ENCODE measurements at places on chromosomes 3 and 15. TPM values are rescaled to one million over a fixed set of nuclear protein-coding genes. Genes with fewer than 3 reads are reported as not detected.

GRCh38 chr15:78234515-78235040, at the start of gene ACSBG1:
ACSBG1 (minus strand) TSS chr15:78234565; CDS start chr15:78234501, 64 bp downstream.
- DNase-seq: no peak

DNA sequence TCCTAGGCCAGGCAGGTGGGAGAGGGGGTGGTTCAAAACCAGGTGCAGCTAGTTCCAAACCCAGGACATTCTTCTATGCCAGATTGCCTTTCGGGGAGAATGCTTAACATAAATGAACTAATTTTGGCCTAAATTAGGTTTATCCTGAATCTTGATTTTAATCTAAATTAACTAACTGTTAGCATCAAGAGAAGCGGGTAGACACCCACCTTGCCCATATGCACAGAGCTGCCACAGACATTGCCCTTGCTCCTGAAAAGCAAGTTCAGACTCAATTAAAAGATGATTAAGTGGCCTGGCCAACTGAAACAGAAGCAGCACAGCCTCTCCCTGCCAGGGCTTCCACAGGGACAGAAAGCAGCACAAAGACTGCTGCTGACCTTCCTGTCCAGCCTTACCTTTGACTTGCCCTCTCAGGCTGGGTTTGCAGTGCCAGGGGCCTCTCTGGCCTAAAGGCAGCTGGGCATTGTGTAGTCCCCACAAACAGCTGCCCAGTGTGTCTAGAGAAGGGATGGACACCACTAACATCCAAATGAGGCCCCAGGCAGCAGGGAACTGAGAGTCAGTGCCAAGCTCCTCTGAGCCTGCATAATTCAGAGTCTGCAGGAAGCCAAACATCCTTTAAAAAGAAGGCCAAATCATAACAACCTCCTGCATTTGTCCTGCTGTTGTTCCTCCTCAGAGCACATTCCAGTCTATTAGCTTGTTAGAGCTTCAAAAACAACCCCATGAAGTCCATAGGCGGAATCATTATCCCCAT, 15.4 kb upstream of the OXTR start:
- no peak for DNase-seq

Gene NPAP1
- total RNA-seq: not detected

DNA sequence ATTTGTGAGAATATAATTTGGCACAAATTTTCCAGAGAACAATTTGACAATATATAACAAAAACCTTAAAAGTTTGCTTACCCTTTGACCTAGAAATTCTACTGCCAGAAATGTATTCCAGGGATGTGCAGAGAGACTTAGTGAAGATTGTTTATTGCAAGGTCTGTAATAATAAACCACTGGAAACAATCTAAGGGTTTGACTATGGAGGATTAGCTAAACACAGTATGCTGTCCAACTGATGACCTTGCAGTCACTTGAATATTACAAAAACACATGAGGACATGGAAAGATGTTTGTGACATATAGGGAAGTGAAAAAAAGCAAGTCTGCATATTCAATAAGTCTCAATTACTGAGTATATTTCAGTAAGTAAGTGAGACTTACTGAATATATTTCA, 48.1 kb upstream of the CDV3 start:
- DNase-seq: no peak

GRCh38 chr15:69880571-69881301, 217.0 kb downstream of the TLE3 start:
- DNase-seq: no peak

- no peak for DNase-seq
Measured at GRCh38 chr3:117447419-117447818, 737.8 kb downstream of the TUSC7 start.

Gene SI
- not detected for total RNA-seq

Gene CHRD
- total RNA-seq: 6.5 TPM

DNA sequence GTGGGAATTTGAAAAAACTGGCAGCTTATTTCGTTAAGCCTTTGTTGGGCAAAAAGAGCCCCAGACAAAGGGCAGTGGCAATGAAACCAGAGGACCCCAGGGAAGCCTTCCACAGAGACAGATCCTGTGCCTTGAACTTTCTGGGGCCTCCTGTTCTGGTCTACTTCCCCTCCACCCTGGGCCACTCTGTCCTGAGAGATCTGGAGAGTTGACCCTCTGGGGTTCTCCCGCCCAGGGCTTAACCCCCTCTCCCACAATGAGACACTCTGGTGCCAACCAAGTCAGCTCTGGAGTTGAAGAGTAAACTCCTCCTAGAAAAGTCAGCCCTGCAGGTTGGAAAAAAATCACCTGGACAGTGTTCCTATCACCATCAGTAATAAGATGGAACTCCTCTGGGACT, 20.8 kb downstream of the EHD4 start:
- no peak for DNase-seq

DNA sequence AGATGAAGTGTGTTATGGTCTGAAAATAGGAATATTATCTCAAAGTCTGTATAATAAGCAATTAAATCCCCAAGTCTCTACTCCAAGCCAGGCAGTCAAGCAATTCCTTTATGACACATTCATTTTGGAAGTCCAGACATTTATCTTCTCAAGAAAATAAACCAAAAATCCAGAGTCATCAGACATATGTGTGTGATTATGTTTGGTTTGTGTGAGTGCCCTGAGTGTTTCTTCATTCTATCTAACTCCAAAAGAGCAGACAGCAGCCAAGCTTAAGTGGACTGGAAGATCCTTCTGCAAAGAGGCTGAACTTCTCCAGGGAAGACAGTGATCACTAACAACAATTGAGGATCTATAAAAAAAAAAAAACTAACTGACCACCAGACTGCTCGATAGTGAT, 239.8 kb downstream of the STAG1 start:
- DNase-seq: no peak

DNA sequence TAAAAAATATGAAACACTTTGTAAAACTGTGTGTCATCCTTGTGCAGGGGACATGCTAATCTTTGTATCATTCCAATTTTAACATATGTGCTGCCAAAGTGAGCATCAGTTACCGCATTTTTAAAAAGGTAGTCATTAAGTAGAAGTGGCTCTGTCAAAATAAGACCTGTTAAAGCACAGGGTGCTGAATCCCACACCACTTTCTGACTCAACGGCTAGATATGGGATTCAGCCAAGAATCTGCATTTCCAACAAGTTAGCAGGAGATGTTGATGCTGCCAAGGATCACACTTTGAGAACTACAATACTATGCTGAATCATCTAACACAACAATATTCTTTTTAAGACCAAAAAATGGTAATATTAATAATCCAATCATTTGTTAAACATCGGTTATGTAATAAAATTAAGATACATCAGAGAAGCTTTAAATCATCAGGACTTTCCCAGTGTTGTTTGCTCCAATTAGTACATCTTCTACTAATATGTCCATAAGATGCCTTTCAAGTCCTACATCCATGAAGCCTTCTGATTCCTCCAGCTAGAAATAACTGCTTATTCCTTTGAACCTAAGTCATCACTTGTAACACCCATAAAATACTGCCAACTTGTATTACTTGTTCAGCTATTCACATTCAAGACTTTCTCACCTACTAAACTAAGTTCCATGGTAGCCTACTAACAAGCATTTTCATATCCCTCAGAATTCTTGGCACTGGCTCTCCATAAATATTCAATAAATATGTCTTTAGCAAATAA, 71.1 kb downstream of the TBL1XR1 start:
- DNase-seq: no peak

Gene CFAP20DC
- total RNA-seq: not detected

Gene NR2C2
- 27.4 TPM for total RNA-seq

Gene CCNB2
- total RNA-seq: 0.55 TPM

Gene DPPA2
- not detected for total RNA-seq

Gene CMTM8
- total RNA-seq: 5.7 TPM

DNA sequence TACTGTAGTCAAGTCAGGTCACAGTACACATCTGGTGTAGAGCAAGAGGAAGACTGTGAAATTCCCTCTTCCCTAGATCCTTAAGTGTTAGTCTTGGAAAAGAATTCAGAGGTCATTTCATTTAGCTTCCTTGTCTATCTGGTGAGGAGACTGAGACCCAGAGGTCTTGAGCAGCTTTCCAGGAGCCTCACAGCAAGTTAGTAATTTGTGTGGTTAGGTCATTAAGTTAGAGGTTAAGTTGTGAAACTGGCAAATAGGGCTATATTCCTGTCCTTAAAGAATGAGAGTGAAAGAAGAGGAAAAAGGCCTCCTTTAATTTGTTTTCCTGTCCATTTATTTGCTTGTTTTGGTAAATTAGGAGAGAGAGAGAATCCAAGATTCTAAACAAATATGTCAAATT, 9.0 kb downstream of the PODXL2 start:
- no peak for DNase-seq

- DNase-seq: no peak
Measured at GRCh38 chr15:65981837-65982626, 112.7 kb downstream of the RAB11A start.

GRCh38 chr3:118244761-118245160, 789.9 kb downstream of the IGSF11 start:
- no peak for DNase-seq

Gene TRH
- not detected for total RNA-seq

DNA sequence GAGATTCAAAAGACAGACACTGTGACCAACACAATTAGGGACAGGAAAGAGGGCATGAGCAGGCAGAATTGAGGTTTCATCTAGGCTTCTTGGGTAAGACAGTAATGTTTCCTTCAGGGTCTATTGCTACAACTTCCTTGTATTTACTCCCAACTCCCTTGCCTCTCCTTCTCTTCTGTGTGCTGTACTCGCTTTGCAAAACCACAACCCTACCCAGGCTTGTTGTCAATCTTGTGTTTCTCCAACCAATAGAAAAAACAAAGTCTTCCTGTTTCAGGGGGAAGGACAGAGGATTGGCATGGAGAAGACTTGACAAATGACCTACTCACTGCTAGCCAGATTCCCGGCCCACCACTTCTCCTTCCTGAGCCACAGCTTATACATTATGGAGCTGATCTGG, 36.3 kb upstream of the MASP1 start:
- DNase-seq: no peak

Gene ADAM10
- 74.0 TPM for total RNA-seq

Gene PAQR5
- total RNA-seq: 0.63 TPM

Gene SHC4
- total RNA-seq: 3.3 TPM

DNA sequence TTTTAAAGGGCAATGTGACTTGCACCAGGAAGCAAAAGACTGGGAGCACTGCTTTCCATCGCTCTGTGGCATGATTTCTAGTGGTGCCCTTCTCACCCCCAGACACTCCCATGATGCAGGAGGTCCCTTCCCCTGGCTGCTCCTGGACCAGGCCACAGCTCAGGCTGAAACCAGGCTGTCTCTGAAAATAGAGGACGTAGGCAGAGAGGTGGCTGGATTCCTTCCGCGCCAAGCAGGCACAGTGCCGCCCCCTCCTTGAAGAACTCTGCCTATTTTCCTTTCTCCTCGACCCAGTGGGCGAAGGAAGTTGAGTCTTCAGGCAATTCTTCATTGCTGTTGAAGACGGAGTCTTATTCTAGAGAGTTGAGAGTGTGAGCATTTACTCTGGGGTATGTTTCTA, 489.4 kb upstream of the TBL1XR1 start:
- DNase-seq: no peak

DNA sequence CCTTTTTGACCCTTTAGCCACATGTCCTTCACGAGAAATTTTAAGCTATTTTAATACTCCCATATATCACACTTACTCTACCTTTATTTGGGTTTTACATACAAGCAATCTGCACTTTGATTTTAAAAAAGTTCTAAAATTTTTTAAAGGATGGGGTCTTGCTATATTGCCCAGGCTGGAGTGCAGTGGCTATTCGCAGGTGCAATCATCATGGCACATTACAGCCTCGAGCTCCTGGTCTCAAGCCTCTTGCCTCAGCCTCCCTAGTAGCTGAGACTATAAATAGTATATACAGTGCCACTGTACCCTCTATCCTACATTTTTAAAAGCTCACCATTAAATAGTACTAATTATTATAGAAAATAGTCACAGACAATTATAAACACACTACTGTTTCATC, 29.9 kb downstream of the NIT2 start:
- DNase-seq: no peak

- DNase-seq: no peak
Measured at GRCh38 chr3:53167418-53168174, 6.6 kb downstream of the PRKCD start.

Measured in left ventricle myocardium inferior (tissue), 1 donor.